ENCODE measurements at places on chromosomes 12 and 14. TPM values are rescaled to one million over a fixed set of nuclear protein-coding genes. Genes with fewer than 3 reads are reported as not detected.

SMCO2 gene
- total RNA-seq = not detected

APEX1 gene
- total RNA-seq = 75.0 TPM

KRT3 gene
- total RNA-seq = not detected

DNA sequence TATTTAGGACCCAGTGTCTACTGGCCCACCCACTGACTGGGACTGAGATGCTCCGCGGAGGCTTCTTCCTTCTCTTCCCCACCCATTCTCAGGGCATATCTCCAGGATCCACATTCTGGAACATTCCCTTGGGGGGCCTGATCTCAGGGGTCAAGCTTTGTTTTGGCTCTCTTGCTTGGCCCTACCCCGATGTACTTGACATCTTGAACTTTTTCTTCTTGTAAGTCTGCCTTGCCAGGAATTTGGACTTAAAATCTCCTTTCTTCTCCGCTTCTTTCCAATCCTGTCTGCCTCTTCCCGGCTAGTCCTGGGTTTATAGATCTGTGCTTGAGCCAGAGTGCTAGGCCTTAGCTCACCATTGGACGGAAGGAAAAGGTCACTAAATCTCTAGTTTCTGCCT lies 22.1 kb downstream of the DACT1 start:
- no peaks in the 10 kb centered on the region for H3K36me3 ChIP-seq
- no peak overlapping the region for H3K4me3 ChIP-seq
- H3K27ac ChIP-seq = peak overlapping the region; percentile 51
- peaks cover 15% of the 10 kb centered on the region for H3K4me1 ChIP-seq

- no peak for DNase-seq
- no peaks in the 10 kb centered on the region for H3K4me1 ChIP-seq
- H3K27me3 ChIP-seq = peaks cover 14% of the 10 kb centered on the region
- no peak overlapping the region for H3K27ac ChIP-seq
- no peak overlapping the region for H3K4me3 ChIP-seq
Measured at GRCh38 chr12:58656254-58657009, 263.9 kb downstream of the LRIG3 start.

- no peaks in the 10 kb centered on the region for H3K27me3 ChIP-seq
- peaks cover 19% of the 10 kb centered on the region for H3K4me1 ChIP-seq
- no peak overlapping the region for H3K27ac ChIP-seq
- H3K4me3 ChIP-seq = no peak overlapping the region
- DNase-seq = no peak
Measured at GRCh38 chr14:102699416-102700110, 77.7 kb upstream of the TRAF3 start.

RND1 gene
- total RNA-seq = 0.47 TPM

SLC8A3 gene
- total RNA-seq = 0.05 TPM

GRCh38 chr14:74219277-74220205 lies 19.7 kb upstream of the VSX2 start:
- H3K36me3 ChIP-seq = no peaks in the 10 kb centered on the region
- peaks cover 94% of the 10 kb centered on the region for H3K27me3 ChIP-seq
- peaks cover 13% of the 10 kb centered on the region for H3K4me1 ChIP-seq
- H3K27ac ChIP-seq = no peak overlapping the region
- H3K4me3 ChIP-seq = no peak overlapping the region

CACNA1C gene
- total RNA-seq = 137 TPM

DNA sequence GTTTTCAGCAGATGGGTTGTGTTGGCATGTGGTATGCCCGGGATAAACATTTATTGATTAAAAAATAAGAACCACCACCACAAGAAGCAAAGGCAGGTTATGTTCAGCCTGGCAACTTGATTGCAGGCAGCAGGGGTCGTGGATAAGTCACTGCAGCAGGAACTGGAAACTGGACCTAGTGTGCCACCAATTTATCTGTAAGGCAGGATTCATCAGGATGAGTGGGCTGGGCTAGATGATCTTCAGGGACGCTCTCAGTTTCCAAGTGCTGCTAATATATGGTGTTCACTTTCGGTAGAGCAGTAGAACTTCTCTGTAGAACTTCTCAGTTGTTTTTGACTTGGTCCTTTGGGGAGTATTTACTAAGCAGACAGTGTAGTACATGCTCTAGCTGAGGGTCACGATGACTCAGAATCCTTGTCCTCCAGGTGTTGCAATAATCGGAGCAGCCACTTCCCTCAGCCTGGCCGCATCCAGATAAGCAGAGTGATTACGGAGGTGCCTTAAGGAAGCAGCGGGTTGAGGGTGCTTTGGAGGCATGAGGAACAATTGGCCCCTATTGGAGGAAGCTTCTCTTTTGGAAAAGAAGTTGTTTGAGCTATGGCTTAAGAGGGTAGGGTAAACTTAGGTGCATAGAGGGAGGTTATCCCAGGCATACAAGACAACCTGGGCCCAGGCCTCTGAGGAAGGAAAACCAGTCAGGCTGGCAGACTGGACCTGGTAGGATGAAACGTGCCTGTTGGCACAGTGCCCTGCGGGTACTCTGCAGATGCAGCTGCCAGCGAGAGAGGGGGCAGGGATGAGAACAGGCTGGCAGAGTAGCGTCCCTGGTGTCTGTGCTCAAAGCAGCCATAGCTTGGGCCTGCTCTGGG lies 104.0 kb downstream of the GPR135 start:
- peak overlapping the region; percentile 90 for H3K27ac ChIP-seq
- H3K27me3 ChIP-seq = no peaks in the 10 kb centered on the region
- H3K4me3 ChIP-seq = peak overlapping the region; percentile 54
- peaks cover 91% of the 10 kb centered on the region for H3K4me1 ChIP-seq

CEBPE gene
- total RNA-seq = not detected

DNA sequence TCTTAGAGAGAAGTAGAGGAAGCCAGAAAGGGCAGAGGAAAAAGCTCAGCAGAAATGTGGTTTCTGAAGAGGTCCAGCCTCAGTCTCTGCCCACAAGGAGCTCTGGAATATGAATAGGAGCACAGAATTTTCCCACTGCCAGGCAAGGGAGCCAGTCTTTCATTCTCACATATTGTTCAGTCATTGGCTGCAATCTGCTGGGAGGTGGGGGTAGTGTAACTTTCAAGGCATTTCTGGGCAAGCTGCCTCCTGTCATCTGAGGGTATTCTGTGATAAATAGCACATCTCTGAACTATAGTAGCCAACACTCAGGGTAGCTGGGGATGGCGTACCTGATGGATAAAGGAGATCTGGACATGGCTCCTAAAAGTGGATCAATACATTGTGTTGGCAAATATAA lies 127.2 kb downstream of the LRRK2 start:
- H3K4me3 ChIP-seq = no peak overlapping the region
- no peak for DNase-seq
- no peaks in the 10 kb centered on the region for H3K27me3 ChIP-seq
- H3K36me3 ChIP-seq = peaks cover 30% of the 10 kb centered on the region
- peaks cover 7% of the 10 kb centered on the region for H3K4me1 ChIP-seq

GRCh38 chr12:70749931-70750330 lies 112.7 kb upstream of the PTPRB start:
- no peak for DNase-seq
- H3K27ac ChIP-seq = no peak overlapping the region
- H3K36me3 ChIP-seq = no peaks in the 10 kb centered on the region
- no peak overlapping the region for H3K4me3 ChIP-seq

ZFHX2 gene
- total RNA-seq = 0.74 TPM

Measured in left ventricle myocardium inferior (tissue), 1 donor.